Stimulated activated naive CD4-positive, alpha-beta T cell treated with Interleukin-2 at 50 U/mL for 16 hours (primary cell): ENCODE measurements at places on chromosomes 11 and 22.

DNA sequence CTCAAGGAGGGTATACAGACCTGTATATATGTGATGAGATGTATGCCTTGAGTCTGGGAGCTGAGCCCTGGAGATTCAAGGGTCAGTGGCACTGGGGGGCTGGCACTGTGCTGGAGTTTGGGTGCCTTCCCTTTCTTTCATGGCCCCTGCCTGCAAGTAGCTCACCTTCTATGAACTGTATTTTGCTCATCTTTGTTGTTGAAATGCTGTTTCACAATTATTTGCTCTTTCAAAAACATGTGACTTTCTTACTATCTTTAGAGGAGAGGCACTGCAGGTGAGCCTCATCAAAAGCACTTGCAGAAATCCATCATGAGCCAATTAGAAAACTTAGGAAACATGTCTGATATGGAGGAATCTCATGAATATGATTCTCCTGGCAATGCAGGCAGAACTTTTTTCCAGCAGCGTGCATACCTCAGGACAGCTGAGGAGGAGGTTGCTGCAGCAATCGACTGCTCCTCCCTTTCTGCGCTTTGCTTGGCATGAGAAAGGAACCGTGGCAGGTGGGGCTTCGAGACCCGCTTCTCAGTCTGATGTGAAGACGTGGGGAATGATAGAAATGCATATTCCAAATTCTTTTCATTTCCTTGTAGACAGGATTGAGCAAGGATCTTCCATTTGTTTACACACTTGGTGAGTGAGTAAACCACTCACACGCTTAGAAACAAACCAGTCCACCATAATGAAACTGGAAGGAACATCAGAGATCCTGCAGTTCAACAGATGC, 178.4 kb upstream of the E2F8 start:
- DNase-seq = no peak

DNA sequence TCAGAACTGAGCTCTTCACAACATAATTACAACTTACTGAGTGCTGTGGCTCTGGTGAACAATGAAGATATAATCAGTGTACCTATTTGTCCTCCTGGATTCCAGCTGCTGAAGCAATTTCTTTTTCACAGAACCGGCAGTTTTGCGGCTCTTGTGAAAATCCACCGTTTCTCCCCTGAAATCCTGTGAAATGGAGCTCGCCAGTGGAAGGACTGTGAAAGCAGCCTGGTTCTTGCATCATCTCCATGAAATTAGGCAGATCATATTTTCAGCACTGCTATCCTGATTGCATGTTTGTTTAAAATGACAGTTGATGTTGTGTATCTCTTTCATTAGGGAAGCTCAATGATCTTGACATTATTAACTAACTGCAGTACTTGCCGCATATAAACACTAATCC, 120.2 kb upstream of the SNX19 start:
- no peak for DNase-seq

DNA sequence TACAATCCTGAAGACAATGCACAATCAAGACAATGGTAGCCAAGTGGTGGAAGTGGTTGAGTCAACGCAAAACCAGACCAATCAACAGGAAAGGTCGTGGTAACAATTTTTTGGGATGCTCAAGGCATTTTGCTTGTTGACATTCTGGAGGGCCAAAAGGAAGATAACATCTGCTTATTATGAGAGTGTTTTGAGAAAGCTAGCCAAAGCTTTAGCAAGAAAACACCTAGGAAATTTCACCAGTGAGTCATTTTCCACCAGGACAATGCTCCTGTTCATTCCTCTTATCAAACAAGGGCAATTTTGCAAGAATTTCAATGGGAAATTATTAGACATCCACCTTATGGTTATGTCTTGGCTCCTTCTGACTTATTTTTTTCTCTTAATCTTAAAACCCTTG, 1932.2 kb upstream of the RAG2 start:
- DNase-seq = no peak

DNA sequence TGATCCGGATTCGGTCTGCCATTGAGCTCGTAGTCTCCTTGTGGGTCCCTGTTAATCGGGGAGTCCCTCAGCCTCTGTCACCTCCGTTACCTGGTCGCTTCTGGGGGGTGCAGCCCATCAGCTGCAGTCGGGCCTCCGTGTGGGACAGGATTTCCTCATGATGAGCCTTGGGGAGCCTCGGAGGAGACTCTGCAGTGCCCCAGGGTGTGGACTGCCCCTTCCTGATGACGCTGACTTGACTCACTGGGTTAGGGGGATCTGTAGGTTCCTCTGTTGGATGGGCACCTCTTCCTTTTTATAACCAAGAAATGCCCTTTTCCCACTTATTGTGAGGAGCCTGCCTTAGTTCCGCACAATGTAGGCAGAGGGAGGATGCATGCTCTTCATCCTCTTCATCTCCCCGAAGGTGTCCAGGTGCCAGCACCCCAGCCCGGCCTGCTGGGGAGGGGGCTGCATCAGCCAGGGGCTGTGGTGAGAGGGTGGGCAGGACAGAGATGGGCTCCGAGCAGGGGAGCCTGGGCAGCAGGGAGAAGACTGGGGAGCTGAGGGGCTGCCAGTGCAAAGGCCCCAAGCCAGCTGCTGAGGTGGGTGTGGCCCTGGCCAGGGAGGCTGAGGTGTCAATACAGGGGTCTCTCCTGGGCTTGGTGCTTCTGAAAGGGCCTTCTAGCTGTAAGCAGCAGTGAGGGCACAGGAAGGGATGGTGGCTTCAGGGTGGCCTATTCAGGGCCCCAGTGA, 13.5 kb upstream of the TTLL8 start:
- no peak for DNase-seq

GRCh38 chr11:10933455-10934292, 75.8 kb upstream of the ZBED5 start:
- DNase-seq = peak; percentile 74

DNA sequence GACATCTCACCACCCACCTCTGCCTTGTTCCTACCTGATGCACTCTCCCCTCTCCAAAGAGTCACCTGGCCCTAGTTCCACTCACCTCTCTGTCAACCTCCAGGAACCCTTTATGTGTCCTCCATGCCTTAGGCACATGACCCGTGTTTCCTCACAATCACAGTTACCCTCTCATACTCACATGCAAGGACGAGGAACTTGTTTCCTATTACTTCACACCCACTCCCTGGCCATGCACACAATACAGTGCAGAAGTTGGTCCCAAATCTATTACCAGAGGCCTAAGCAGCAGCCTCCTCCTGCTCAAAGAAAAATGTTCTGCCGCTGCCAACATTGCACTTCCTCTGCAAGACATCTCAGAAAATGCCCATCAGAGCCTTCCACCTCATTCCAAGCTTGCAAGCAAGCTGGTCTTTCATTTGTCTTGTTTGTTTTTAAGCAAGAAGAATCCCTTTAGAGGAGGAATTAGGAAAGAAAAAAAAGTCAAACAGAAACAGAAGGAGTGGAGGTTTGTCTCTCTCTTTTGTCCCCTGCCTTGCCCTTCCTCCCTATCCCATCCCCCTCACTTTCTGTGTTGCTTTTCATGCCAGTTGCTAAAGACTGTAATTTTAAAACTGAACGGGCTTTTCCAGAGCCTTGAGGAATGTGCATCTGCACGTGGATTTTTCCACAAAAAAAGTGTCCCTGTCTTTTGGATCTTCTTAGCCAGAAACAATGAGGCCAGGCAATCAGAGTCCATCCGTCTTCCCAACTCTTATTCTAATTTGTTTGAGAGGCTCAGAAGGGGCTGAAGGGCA, 63.4 kb downstream of the KCNJ1 start:
- no peak for DNase-seq

- DNase-seq = no peak
These were observed 850.1 kb downstream of the NTM start for GRCh38 chr11:132220474-132220873.

DNA sequence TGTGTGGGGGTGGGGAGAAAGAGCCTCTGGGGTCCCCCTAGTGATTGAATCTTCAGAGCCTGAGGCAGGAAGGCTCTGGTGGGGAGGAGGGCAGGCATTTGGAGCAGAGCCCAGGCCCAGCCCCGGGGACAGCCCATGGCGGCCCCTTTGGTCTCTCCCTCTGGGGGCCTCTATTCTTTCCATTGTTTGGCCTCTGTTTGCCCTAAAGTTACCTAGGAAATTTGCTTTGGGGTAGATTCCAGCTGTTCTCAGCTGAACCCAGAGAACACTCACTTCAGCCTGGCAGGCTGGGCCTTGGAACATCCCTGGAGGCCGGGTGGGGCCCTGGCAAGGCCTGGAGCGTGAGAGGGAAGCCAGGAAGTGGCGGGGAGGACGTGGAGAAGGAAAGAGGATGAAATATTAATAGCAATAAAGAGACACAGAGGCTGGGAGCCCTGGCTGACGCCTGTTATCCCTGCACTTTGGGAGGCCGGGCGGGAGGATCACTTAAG, 22.9 kb upstream of the A4GALT start:
- DNase-seq = no peak

DNA sequence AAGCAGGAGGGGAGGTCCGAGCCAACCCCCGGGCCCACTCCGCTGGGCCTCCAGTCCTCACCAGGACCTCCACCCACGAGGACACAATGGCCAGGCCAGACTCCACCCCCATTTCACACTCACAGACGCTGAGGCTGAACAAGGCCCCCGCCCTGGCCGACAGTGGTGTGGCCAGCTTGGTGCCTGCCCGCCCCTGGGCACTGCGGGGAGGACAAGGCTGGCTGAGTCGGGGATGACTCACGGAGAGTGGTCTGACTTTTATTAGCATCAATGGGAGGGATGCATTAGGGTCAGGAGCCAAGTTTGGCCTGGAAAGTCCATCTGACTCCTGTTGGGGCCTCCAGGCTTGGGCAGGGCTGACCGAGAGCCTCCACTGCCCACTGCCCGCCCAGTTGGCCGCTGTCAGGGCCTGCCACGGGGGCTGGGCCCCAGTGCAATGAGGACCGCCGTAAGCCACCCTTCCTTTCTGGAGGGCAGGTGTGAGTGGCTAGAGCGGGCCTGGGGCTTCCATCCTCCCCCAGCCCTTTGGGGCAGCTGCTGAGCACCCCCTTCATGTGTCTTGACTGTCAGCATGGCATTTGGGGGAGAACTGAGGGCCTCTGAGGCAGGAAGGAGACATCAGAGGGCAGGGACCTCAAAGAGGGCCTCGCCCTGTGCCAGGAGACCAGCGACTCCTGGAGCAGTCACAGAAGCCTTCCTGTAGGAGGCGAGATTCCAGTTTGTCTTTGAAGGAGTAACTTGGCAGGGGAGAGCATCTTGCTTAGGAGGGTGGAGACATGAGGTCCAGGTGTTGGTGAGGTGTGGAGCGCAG, 10.6 kb downstream of the TSPAN32 start:
- DNase-seq = no peak

DNA sequence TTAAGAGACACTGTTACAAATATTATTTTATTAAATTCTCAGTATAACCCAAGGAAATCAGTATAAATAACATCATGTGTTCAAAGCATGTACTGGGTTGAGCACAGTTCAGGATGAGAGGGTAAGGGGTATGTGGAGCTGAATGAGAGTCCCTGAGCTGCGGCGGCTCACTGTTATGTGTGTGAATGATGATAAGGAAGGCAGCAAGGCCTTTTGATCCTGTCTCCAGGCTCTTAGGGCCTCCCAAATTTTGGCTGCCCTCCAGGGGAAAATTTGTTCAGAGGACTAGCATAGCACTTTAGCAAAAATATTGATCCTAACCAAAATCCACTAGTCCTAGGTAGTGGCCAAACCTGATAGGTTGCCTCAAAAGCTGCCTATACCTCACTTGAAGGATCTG, 86.1 kb upstream of the SPON1 start:
- no peak for DNase-seq

DNA sequence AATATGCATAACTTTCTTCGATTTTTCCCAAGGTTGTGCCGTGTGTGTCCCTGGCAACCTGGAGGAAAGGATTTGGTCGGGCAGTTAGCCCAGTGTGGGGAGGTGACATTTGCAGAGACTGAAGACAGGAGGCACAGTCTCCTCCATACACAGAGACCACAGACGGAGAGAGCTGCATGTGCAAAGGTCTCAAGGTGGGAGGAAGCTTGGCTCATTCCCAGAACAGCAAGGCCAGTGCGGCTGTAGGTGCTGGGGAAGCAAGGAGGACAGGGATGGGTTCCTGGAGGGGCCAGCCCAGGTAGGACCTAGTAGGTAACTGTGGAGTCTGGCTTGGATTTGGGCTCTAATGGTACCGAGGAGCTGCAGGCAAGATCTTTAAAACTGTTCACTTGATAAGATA, 20.7 kb upstream of the CPT1A start:
- DNase-seq = no peak

- no peak for DNase-seq
These were observed 40.1 kb downstream of the BID start for GRCh38 chr22:17734187-17734586.

GRCh38 chr11:132036220-132036619, 665.8 kb downstream of the NTM start:
- no peak for DNase-seq

GRCh38 chr11:3345736-3346135, 33.2 kb downstream of the ZNF195 start:
- no peak for DNase-seq

- DNase-seq = no peak
These were observed 19.0 kb downstream of the TENM4 start for GRCh38 chr11:79421820-79422219.

- no peak for DNase-seq
These were observed 8.6 kb downstream of the THYN1 start for GRCh38 chr11:134244593-134244992.

- DNase-seq = no peak
These were observed 358.7 kb upstream of the PDGFD start for GRCh38 chr11:104522650-104523049.

- no peak for DNase-seq
These were observed 9.5 kb upstream of the DENND5A start for GRCh38 chr11:9274499-9275258.

DNA sequence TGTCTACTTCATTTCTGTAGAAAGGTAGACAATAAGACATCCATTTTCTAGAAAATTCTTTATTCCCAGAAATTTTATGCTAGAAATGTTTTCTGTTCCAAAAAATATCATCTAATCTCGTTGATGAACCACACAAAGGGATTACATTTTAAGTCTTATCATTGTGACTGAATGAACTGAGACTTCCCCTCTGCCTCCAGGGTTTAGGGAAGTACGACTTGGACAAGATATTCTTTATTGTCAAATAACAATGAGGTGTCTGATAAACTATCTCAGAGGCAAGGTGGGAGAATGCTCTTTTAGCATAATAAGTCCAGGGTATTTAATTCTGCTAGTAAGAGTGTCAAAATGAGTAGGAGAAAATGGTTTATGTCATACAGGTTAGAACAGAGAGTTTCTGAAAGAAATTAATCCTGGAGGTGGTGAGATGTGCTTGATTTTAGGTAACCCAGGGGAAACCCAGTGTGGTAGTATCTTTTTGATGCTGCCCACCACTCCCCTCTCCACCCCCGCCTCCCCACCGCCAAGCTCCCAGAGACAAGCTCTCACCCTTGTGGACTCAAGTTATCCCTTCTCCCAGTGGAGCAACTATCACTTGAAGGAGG, 100.6 kb downstream of the CD44 start:
- no peak for DNase-seq

GRCh38 chr11:16959602-16960001, 54.6 kb downstream of the PLEKHA7 start:
- DNase-seq = no peak
